ENCODE measurements at places on chromosomes 2 and 18.

DNA sequence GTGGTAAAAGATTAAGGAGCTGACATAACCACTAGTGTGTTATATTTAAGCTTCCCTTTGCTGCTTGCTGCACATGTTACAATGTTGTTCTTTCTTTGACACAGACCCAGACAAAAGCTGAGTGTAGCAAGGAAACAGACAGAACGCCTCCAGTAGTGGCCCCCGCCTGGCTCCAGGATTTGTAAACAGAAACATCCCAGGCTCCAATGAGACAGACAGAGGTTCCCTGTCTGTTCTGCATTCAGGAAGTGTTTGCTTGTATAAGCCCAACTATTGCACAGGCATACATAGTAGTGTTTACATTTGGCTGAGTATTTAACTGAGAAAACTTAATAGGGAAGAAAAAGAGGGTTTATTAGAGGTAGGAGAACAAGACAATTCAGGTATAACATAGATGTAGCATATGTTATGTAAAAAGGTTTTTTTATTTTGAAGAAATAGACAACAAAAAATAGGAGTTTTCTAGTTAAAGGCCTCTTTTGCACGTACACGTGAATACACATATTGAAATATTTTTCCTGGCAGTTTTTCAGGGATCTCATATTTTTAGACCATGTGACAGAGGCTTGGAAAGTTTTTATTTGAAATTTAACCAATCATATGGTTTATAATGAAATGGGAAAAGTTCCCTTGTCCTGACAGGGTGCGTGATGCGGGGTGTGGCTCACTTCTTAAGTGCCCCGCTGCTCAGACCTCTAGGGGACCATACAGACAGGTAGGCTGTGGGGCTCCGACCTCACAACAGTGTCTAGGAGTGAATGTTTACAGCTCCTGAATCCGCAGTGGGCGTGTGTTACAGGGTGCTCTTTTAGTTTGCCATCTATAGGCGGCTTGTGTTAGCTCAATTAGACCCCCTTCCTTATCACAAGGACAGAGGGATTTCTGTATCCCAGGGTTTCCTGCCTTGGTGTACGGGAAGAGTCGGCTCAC lies 118.4 kb downstream of the BMPR2 start:
- no peak for DNase-seq

DNA sequence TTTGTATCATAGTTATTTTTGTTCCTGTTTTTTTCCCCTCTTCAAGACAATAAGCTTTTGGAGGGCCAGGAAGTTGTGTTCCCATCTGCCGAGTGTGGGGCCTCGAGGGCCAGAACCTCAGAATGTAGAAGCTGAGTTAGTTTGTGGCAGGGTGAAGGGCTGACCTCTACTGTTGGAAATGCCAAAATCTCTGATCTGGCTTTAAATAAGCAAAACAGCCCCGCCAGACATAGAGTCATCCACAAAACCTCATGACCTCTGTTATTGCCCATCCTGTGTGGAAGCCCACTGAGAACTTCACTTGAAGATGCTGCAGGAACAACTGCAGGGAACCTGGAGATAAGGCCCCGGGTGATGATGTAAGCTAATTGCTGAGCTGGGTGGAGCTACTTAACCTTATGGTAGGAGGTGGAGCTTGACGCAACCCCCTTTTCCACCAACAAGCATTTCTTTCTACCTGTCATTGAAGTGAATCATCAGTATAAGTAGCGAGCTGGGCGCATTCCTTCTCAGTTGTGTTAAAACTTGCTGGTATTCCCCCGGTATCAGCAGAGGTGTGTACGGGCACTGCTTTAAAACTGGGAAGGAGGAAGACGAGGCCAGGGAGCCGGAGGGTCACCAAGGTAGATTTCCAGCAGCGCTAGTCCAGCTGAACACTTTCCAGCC lies 177.2 kb downstream of the NEDD4L start:
- DNase-seq, result no peak

GRCh38 chr2:16334886-16335603 lies 330.6 kb downstream of the CYRIA start:
- DNase-seq, result no peak

GRCh38 chr2:173278794-173279526 lies 75.7 kb upstream of the CDCA7 start:
- DNase-seq, result no peak

DNA sequence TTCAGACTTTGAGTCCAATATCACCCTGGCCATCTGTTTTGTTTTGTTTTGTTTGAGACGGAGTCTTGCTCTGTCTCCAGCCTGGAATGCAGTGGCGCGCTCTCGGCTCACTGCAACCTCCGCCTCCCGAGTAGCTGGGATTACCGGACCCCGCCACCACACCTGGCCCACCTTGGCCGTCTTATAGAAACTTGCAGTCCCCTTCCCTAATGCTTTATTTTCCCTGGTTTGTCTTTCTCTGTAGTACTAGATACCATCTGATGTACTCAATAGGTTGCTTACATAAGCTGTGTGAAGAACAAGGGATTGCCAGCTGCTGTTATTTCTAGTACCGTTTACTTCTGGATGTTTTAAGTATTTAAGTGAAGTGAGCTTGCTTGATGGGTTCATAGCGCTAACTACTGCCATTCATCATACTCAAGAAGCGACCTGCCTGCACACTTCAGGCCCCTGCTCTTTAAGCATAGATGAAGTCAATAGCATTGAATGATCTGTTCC lies 1.2 kb downstream of the RPL31 start:
- DNase-seq, result no peak

DNA sequence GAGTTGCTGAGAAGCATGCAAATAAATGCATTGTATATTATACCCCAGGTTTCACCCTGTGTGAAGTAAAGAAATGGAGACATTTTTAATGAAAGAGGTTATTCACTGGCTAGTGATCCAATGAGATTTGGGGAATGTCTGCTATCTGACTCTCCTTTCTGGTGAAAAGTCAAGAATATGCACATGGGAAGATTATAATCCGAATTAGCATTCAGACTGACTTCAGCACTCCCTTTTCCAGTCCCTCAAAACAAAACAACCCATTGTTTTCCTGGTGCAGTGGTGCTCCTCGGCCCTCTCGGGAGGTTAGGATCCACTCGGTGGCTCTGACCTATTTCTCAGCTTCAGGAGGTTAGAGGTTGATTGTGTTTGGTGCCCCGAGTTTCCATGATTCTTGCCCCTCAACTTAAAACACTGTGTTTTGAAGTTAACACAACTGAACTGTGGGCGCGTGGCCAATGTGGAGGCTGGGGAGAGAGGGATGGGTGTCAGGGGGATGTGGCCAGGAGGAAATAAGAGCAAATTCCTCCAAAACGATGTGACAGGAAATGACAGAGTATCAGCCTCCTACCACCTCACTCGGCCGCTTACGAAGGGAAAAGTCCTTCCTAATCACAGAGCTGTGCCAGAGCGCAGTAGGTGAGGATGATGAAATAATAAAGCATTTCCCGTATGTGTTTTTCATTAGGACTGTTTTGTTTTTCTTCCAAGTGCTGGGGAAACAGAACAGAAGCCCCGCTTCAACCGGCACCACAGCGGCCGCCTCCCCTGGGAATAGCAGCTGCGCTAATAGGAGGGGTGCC lies 440.1 kb downstream of the MTX2 start:
- no peak for DNase-seq

DNA sequence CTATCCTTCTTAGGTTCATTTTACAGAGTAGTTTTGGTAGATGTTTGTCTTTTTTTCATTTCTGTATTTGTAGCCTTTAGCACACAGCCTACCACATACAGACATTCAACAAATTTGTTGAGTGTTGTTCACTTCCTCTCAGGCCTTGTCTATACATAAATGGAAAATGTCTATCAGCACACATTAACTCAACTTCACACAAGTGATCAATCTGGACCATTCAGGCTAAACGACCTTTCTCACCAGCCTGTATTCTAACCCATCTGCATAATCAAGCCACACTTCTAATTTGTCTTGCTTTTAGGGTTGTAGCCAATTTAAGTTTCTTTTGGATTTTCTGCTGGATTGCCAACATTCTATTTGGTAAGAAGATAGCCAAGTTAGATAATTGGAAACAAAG lies 59.9 kb upstream of the DARS1 start:
- no peak for DNase-seq

GRCh38 chr18:21272016-21272579 lies 30.1 kb downstream of the GREB1L start:
- no peak for DNase-seq

- DNase-seq, result no peak
Measured at GRCh38 chr2:200357845-200358244, 51.4 kb downstream of the SPATS2L start.

- no peak for DNase-seq
Measured at GRCh38 chr2:237156857-237157779, 71.4 kb downstream of the COPS8 start.

DNA sequence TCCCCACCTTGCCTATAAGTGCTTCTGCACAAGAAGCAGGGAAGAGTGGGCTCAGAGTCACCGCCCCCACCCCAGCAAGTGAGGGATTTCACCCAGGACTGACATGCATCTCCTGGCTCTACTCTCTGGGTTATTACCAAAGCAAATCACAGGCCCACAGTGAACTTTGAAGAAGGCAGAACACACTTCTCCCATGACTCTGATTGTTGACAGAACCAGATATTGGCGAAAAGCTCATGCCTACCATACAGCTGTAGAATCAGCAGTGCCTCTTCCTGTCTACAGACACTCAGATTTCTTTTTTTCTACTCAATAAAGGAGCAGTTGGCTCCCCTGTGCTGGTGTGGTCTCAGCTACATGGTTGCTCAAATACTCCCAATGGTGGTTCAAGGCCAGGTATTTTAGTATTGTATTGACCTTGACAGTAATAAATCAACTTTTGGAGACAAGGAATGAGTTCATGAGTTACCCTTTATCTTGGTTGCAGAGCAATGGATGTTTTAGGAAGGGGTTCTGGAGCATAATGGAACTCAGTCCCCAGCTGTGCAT lies 512.9 kb upstream of the ID2 start:
- no peak for DNase-seq

GRCh38 chr2:119233326-119234020 lies 9.8 kb downstream of the STEAP3 start:
- no peak for DNase-seq

- no peak for DNase-seq
Measured at GRCh38 chr2:12930391-12930790, 213.7 kb downstream of the TRIB2 start.

GRCh38 chr2:32430804-32431203 lies 74.0 kb downstream of the BIRC6 start:
- no peak for DNase-seq
